Ureter (tissue), 1 donor: ENCODE measurements at places on chromosomes 7 and 10. TPM values are rescaled to one million over a fixed set of nuclear protein-coding genes. Genes with fewer than 3 reads are reported as not detected.
A peak's percentile ranks its signal among the peaks of the same experiment; 100 is the strongest.

The PDE6C gene
- not detected for total RNA-seq

The SPDYE11 gene
- not detected for total RNA-seq

DNA sequence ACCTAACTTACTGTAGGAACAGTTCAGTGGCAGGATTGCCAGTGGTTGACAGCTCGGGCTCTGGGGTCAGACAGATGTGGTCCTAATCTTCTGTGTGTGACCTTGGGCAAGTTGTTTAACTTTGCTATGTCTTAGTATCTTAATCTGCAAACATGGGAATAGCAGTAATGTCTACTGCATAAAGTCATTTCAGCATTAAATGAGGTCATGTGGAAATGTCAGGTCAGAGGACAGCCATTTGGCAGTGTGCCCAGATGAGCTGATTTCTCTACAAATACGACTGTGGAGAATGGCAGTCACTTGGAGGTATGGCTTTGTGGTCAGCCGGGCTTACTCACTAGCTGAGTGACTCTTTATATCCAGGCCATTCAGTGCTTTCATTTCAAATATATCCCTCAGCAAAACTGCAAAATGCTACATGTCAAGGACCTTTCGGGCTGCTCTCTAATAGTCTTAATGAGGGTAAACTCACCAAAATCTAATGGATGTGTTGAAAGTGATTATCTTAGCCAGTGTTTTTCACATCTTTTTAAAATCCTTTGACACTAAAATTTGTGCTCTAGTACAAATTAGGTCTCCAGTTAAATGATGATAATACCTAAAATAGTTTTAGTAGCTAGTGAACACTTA, 171.4 kb downstream of the ST7 start:
- peak; percentile 68 for DNase-seq

- DNase-seq: no peak
Observed at GRCh38 chr7:143320620-143321019, 4.7 kb downstream of the CLCN1 start.

DNA sequence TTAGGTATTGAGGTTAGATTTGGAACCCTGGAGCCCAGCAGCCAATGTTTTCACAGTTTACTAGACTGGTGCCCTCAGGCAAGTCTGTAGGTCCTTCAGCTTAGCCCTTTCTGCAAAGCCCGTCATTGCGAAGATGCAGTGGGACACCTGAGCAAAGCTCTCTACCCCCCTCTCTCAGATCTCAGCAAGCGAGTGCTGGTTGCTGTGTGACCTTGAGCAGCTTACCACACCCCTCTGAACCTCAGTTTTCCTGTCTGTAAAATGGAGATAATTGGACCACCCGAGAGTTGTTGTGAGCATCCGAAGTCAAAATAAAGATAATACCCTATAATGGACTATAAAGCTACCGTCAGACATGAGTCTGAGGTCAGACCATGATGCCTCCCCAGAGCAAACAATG, 3.7 kb downstream of the NPC1L1 start:
- no peak for DNase-seq

DNA sequence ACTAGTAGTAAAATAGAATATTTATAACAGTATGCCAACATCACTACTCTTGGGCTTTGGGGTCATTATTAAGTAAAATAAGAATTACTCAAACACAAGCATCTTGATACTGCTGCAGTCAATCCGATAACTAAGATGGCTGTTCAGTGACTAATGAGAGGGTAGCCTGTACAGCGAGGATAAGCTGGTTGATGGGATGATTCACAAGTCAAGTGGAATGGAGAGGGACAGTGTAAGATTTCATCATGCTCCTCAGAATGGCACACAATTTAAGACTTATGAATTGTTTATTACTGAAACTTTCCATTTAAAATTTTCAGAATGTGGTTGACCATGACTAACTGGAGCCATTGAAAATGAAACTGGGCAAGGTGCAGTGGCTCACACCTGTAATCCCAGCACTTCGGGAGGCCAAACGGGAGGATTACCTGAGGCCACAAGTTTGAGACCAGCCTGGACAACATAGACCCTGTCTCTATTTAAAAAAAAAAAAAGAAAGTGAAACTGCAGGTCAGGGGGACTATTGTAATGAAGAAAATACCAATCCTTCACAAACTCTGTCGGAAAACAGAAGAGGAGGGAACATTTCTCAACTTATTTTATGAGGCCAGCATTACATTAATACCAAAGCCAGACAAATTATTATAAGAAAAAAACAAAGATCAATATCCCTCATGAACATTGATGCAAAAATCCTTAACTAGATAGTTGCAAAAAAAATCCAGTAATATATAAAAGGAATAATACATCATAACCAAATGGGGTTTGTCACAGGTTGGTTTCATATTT, 11.2 kb downstream of the AVL9 start:
- no peak for DNase-seq

DNA sequence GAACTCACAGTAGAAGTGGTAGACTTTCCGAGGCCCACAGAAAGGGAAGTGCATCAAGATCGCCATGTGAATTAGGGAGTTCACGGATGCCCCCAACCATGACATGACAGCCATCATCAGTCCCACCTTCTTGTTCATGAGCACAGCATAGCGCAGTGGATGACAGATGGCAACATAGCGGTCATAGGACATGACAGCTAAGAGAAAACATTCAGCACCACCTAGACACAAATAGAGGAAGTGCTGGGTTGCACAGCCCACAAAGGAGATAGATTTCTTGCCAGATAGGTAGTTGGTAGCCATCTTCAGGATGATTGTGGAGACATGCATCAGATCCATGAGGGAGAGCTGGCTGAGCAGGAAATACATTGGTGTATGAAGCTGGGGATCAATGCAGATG, 342 bp downstream of the OR2AE1 start:
- DNase-seq: no peak

The OR2A14 gene
- not detected for total RNA-seq

The NKX1-2 gene
- total RNA-seq: not detected

DNA sequence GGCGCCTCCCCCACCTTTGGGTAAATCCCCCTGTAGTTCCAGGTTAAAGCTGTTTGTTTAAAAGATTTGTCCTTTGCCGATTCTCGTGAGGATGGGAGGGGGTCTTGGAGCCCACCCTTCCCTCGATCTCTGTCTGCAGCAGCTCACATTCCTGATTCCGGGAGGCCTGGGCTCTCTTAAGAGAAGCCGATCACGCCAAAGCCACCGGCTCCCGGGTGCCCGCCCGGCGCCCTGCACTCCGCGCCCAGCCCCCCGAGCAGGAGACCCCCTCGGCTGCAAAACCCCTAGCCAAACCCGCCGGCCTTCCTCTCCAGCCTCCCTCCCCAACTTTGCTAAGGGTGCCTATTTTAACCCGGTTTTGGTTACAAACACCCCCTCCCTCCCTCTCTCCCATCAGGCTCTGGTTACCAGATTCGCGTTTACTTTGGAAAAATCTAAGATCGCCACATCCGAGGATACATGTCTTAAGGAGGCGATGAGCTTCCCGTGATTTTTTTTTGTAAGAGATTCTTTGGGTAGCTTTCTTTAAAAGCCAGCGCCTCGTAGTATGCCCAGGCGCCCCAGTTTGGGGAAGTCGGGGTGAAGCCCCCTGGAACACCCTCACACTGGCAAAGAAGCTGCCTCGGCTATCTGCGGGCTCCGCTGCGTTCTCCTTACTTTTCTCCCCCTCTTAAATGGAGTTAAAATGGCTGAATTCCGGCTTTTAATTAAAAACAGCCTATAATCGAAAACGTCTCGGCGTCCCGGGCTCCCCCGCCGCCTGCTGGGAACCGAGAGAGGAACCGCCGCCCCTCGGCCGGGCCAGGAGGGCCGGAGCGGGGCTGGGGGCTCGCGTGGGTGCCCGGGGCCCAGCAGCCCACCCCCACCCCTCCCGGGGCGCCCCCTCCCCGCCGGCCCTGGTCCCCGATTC, 983 bp downstream of the TNRC18 start:
- no peak for DNase-seq

GRCh38 chr7:139738101-139738489, 39.7 kb downstream of the HIPK2 start:
- no peak for DNase-seq

- no peak for DNase-seq
Observed at GRCh38 chr7:9822458-9823290, 1151.0 kb upstream of the PHF14 start.

The TEX36 gene
- not detected for total RNA-seq

The GRM8 gene
- 3.3 TPM for total RNA-seq

DNA sequence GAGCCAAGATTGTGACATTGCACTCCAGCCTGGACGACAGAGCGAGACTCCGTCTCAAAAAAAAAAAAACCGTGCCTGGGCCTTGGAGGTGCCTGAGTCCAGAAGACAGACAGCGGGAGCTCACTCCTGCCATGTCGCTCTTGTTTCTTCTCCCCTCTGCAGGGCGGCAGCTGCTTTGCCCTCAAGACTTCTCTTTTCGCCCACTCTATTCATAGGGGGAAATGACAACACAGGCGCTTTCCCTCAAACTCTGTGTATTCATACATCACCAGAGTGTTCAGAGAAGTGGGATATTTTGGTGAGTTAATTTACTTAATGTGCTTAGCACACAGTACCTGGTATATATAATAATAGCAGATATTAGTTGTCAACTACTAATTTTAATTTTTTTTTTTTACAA, 44.5 kb downstream of the FOXK1 start:
- DNase-seq: no peak

The ASB10 gene
- total RNA-seq: not detected

The PRR15 gene
- 21.9 TPM for total RNA-seq

DNA sequence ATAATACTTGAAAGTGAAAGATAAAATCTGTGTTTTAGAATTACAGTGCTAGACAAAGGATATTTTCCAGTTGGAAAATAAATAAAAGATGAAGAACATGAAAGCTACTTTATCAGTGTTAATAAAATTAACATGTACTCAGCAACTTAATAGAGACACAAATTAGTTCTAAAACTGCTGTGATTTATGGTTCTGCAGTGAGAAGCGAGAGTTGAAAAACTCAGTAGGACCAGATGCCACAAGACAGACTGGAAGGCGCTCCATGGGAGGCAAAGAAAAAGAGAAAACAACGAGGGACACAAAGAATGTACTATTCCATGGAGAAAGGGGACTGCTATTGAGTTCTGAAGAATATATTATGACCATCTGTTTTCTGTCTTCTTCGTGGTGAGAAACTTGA, 590.4 kb downstream of the PHTF2 start:
- no peak for DNase-seq
